ENCODE measurements at places on chromosomes 6 and 20. TPM values are rescaled to one million over a fixed set of nuclear protein-coding genes. Genes with fewer than 3 reads are reported as not detected.

Gene CPXM1
- not detected for polyA plus RNA-seq

Gene TCF15
- not detected for polyA plus RNA-seq

Gene NEDD9
- polyA plus RNA-seq: 40.2 TPM

Gene PRL
- 0.21 TPM for polyA plus RNA-seq

Gene LY6G5C
- polyA plus RNA-seq: 10.3 TPM

Gene NXT1
- 65.0 TPM for polyA plus RNA-seq

Gene HCRTR2
- not detected for polyA plus RNA-seq

Gene SNAI1
- polyA plus RNA-seq: 0.60 TPM

Gene FAXC
- polyA plus RNA-seq: not detected

Gene HRH3
- polyA plus RNA-seq: not detected

Gene NSFL1C
- 78.8 TPM for polyA plus RNA-seq

Gene RIMS4
- not detected for polyA plus RNA-seq

Gene RIMS1
- not detected for polyA plus RNA-seq

Gene MDFI
- polyA plus RNA-seq: not detected

Gene TPD52L2
- 72.1 TPM for polyA plus RNA-seq

Gene CRISP3
- polyA plus RNA-seq: not detected

Gene SCRT2
- not detected for polyA plus RNA-seq

Gene ECT2L
- polyA plus RNA-seq: 0.09 TPM
